Body of pancreas (tissue), 4 donors: ENCODE measurements at places on chromosomes 6 and 20.

- DNase-seq: no peak
Observed at GRCh38 chr20:50270569-50270968, 79.9 kb downstream of the CEBPB start.

DNA sequence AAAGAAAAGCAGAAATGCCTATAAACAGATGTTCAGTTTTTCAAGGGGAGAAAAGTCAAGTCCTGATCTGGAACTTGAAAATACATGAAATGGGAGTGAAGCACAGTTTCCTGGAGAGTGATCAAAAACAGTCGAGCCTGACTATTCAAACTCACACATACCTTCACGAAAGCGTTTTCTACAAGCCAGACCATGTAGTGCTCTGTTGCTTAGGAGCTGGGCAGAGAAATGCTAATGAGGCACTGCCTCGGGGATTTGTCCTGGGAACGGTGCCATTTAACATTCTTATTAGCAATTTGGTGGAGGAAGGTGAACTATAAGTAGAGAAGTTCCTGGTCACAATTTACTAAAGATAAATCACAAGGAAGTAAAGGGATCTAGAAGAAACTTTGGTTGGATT, 5.9 kb downstream of the NHSL1 start:
- DNase-seq: peak; percentile 52

DNA sequence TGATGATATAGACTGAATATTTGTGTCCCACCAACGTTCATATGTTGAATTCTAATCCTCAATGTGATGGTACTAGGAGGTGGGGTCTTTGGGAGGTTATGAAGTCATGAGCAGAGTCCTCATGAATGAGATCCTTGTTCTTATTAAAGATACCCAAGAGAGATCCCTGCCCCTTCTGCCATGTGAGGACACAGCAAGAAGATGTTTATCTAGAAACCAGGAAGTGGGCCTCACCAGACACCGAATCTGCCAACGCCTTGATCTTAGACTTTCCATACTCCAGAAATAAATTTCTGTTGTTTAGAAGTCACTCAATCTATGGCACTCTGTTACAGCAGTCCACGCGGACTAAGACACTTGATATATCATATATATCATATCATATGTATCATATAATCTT, 67.7 kb upstream of the GCM1 start:
- no peak for DNase-seq

DNA sequence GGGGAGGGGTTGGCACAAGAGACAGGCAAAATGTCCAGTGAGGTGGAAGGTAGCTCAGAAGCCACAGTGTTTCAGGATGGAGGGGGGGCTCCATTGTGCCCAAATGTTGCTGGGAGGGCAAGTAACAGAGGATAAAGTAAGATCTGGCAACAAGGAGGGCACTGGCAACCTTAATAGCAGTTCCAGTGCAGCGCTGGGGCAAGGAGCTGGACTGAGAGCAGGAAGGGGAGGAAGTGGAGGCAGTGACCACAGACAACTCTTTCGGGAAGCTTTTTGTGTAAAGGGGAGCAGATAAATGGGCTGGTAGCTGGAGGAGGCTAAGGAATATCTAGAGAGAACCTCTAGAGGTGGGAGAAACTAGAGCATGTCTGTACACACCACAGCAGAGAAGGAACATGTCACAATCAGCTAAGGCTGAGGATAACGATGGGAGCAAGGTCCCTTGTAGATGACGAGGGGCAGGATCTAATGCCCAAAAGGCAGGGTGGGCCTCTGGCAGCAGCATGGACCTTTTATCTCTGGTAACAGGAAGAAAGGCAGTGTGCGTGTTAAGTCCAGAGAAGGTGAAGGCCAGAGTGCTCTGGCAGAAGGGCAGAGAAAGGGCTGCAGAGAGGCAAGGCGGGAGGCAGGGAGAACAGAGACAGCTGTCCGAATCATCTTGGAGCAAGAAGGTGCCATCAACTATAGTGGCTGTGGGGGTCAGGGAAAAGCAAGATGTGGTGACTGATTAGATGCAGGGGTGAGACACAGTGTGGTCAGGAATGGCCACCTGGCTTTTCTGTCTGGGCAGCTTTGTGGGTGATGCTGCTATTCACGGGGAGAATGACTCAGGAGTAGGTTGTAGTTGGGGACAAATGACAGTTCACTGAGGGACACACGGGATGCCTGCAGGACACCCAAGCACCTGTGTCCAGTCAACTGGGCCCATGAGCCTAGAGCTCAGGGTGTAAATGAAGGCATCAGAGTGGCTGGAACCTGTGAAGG, 17.4 kb downstream of the TMEM242 start:
- no peak for DNase-seq

DNA sequence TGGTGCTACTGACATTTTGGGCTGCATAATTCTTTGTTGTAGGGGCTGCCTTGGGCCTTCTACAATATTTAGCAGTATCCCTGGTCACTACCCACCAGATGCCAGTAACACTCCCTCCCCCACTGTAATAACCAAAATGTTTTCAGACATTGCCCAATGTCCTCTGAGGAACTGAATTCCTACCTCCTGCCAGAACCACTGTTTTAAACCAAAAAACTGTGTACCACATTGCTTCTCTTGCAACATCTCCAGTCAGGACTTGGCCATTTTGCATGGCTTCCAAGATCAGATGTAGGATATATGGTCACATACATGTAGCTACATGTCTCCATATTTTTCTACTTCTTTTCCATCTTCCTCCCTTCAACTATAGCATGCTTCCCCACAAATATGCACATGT, 97.4 kb upstream of the IFNGR1 start:
- no peak for DNase-seq

GRCh38 chr20:35091816-35092523, 637 bp downstream of the TRPC4AP start:
- DNase-seq: peak; percentile 12

DNA sequence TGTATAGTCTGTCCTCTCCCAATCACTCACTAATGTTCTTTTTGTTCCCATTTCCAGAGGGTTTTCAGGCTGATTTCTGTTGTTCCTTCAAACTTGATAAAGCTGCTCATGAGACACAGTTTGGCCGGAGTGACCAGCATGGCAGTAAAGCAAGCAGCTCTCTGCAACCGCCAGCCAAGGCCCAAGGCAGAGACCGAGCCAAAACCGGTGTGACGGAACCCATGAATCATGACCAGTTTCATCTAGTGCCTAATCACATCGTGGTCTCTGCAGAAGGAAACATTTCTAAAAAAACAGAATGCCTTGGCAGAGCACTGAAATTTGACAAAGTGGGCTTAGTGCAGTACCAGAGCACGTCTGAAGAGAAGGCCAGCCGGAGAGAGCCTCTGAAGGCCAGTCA, 14.8 kb upstream of the RPL7L1 start:
- DNase-seq: no peak

DNA sequence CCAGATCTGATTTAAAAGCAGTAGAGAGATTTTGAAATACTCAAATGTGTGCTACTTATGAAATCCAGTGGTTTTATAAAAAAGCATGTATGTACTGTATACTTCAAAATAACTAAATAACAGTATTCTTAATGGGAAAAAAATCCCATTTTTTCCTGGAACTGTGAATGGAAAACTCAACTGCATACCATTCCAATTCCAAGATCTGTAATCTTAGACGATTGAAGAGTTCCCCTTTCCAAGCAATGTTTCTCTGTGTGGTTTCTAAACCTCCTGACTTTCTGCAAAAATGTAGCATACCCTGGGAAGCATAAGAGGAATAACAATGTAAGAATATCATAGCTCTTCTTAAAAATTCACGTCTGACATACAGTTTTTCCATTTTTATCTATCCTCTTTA, 40.3 kb upstream of the HIVEP2 start:
- no peak for DNase-seq

DNA sequence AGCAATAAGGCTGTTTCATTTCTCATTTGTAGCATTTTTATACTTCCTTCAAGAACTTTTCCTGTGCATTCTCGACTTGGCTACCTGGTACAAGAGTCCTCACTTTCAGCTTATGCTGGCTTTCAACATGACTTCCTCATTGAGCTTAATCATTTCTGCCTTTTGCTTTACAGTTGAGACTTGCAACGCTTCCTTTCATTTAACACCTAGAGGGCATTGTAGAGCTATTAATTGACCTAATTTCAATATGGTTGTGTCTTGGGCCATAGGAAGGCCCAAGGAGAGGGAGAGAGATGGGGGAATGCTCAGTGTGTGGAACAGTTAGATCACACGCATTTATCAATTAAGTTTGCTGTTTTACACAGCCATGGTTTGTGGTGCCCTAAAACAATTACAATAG, 37.2 kb downstream of the SLC22A2 start:
- peak; percentile 2 for DNase-seq

DNA sequence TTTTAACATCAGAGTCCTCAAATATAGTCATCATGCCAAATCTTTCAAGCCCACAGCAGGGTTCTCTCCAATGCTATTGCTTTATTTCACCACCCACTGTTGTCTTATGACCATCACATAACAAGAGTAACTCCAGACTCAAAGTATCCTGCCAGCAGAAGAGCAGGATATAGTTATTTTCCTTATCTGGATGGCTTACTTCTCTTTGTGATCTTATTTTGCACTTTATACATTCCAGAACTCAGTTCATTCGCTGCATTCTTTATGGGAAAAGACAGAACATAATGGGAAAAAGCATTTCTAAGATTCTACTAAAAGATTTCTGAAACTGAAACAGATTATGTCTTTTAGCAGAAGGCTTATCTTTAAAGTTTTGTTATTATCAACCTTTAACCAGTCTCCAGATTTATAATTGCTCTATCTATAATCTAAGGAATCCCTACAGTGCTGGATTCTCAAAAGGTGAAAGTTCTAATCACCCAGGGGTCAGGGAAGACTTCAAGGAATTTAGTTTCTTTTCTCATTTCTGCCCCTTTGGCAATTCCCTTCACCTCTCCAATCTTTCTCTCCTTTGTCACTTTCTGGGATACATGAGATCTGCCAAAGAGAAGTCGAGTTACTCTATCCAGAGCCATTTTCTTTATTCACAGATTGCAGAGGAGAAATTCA, 190.4 kb downstream of the TPBG start:
- no peak for DNase-seq

DNA sequence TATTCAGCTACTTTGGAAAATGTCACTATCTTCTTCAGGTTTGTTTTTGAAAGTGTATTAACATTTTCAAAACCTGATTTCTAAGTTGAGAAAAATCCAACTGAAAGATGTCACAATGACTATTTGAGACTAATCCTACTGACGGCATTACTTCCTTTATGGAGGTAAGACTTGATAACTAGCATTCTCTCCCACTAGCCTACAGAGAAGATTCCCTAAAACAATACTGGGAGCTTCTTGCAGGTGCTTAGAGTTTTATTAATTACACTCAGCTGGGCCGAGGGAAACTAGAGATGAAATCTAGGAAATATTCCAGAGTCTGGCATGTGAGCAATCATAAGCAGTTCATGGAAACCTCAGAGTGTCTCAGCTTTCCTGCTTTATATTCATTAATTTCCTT, 114.0 kb downstream of the LCA5 start:
- no peak for DNase-seq

DNA sequence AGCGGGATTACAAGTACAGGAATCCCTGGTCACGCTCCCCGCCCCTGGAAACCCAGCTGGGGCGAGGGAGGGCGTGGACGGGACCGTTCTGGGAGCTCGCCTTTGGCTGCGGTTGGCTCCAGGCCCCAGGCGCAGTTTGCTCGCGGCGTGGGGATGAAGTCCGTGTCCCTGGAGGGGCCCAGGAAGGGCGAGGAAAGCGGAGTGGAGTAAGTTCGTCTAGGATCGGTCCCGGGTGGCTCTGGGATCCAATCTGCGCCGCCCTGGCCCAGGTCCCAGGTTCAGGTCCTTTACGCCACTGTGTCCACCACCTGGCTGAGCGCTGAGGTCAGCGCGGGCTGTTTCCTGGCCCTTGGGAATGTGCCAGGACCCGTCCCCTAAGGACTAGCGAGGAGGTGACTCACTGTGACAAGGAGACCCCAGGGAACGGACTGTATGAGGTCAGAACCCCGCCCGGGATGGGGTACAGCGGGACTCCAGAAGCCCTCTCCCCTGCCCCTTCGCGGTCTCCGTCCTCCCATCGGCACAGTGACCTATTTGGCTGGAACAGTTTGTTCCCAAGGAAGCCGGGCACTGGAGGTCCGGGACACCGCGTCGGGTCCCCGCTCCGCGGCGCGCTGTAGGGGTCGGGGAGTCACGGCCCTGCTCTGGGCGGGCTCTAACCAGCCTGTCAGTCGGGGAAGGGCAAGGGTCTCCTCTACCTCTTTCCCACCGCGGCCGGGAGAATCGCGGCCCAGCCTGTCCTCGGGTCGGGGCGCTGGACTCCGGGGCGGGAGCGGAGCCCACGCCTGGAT, 724 bp downstream of the CDKN1A start:
- DNase-seq: peak; percentile 83

DNA sequence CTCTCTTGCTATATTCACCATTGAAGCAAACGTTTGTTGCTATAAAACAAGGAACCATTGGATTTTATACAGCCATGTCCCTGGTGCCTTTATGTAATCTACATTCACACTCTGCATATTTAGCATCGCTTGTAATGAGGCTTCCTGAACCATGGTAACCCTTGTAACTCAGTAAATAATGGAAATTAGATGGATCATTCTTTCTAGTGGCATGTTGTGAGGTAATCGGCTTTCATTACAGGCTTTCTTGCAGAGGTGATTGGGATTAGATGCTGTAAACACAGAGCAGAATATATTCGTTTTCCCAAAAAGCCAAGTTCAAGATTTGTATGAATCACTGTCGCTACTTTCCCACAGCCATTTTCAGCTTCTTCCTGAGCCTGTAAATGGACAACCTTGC, 36.1 kb downstream of the SMPDL3A start:
- DNase-seq: no peak

DNA sequence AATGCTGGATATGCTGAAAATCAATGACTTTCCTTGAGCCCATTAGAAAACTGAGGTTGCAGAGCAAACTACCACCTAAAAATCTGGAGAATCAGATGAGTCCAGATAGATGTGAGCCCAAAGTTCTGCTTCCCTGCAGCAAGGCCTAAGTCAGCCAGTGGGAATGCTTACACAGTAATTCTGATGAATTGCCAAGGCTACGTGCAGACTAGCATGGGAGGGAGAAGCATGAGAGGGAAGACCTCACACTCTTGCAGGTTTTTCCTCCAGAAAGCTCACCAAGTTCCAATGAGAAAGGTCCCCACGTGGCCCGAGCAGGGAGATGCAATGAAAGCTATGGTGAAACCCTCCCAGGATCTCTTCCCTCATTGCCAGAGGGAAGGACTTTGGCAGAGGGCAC, 104.8 kb upstream of the SIRPA start:
- no peak for DNase-seq

DNA sequence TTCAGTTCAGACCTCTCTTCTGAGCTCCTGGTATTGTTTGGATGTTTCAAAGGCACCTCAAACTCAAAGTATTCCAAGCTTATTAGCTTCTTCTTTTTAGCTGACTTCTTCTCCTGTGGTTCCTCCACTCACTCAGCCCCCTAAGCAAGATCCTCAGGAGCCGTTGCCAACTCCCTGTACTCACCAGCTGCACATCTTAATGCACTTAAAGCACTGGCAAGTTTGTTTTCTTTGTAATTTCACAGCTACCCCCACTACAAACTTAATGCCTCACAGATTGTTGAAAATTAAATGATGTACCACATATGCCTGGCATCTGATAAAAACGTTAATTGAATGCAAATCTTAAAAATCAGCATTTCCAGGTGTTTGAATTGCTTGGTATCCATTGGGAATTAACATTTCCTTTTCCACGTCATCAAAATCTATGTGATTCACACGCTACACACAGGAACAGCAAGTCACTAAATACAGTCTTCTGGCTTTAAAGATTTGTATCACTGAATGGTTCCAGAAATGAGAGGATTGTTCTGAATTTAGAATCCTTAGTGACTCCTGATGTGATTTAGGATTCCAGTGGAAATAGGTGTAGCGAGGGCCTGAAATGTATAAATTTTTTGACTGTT, 24.5 kb downstream of the CALHM6 start:
- no peak for DNase-seq

- DNase-seq: no peak
Observed at GRCh38 chr6:19159561-19159960, 677.6 kb upstream of the ID4 start.

GRCh38 chr20:39960522-39961428, 728.3 kb downstream of the MAFB start:
- DNase-seq: peak; percentile 20
